ENCODE measurements at places on chromosomes 3 and 15.

DNA sequence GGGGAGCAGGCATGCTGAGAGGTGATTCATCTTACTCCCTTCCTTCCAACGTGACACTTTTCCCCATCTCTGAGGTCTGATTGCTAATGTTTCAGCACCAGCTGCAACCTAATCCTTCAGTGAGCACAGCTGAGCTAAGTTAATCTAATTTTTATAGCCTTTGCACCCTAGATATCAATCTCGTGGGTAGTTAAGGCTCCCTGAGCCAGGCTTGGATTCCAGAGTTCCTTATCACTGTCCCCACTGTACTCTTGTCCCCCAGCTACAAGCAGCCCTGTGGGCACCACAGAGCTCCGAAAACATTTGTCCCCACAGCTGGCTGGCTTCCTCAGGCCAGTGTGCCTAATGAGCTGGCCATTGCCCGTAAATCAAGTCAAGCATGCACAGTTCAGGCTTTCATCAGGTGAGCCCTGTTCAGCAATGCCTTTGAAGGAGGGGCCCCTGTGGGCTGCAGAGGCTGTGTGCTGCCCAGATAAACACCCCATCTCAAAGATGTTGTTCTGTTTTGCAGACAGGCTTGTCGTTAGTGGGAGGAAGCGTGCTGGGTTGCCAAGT lies 376.9 kb upstream of the RASGRP1 start:
- no peak for DNase-seq

GRCh38 chr3:148006508-148006907 lies 597.3 kb downstream of the ZIC1 start:
- DNase-seq, result no peak

GRCh38 chr3:100590840-100591147 lies 18.6 kb upstream of the ADGRG7 start:
- no peak for DNase-seq

GRCh38 chr15:31169558-31169957 lies 68.0 kb upstream of the TRPM1 start:
- no peak for DNase-seq

GRCh38 chr15:34973512-34973911 lies 4.0 kb upstream of the AQR start:
- DNase-seq, result no peak
